D721Med (cell line): ENCODE measurements at places on chromosomes 12 and 14.

DNA sequence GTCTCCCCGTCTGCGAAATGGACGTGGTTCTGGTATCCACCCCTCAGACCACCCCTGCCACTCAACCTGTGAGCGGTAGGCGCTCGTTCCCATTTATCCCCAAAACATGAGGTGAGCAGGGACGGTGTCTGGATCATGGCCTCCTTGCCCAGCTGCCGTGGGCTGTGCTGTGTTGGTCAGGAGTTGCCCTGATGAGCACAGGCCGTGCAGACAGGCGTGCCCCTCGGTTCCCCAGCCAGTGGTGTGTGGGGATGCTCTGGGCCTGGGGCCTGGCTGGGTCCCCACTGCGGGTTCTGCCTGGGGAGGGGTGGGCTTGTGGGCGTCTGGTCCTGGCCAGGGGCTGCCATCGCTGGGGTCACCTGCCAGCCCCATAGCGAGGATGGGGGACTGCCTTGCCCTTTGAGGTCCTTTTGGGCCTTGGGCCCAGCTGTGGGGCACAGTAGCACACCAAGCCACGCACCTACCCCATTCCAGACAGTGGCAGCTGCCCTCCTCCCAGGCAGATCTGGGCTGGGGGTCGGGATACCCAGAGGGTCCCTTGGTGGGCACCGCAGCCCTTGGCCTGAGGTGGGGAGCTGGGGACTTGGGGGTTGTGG, 11.3 kb upstream of the PUS1 start:
- no peak for DNase-seq

DNA sequence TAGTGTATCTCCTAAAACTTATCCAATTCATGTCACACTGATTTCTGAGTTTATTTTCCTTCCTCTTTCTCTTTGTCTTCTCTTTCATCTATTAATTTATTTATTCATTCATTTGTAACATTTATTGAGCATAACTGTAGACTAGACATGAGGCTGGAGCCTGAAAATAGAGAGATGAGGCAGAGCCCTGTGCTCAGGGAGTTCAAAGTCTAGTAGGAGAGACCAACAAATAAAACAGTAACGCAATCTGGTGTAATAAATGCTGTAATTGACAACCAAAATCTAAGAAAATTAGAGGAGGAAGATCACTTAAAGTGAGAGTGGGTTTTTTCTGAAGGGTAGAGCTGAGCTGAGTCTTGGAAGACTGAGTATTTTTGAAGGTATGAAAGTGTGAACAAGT, 87.5 kb downstream of the POLR3B start:
- DNase-seq: no peak

- DNase-seq: no peak
Measured at GRCh38 chr12:131980263-131980662, 30.5 kb downstream of the EP400 start.

GRCh38 chr12:64252681-64253080, 30.6 kb upstream of the KICS2 start:
- no peak for DNase-seq

DNA sequence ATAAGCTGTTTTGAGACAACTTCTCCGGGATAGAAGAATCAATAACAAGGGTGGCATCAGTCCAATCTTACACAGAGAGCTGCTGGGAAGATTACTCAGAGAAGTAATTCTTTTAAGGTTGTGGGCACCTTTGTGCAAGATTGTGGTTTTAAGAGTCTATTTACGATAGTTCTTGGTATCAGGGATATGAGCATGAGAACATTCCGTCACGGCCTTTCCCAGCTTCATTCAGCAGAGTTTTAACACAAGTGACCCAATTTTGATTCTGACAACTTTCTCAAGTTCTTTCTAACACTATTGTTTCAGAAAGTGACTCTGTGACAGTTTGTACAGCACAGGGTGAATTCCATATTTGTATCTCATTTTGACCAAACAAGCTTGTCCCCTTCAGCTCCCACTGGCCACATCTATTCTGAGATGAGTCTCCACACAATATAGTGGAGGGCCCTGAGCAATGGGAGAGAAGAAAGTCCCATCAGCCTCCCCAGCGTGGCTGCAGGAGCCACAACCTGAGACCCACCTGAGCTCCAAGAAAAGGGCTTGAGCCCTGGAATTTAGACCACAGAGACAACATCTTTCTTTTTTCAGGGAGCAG, 869.2 kb downstream of the TMEM121 start:
- no peak for DNase-seq

DNA sequence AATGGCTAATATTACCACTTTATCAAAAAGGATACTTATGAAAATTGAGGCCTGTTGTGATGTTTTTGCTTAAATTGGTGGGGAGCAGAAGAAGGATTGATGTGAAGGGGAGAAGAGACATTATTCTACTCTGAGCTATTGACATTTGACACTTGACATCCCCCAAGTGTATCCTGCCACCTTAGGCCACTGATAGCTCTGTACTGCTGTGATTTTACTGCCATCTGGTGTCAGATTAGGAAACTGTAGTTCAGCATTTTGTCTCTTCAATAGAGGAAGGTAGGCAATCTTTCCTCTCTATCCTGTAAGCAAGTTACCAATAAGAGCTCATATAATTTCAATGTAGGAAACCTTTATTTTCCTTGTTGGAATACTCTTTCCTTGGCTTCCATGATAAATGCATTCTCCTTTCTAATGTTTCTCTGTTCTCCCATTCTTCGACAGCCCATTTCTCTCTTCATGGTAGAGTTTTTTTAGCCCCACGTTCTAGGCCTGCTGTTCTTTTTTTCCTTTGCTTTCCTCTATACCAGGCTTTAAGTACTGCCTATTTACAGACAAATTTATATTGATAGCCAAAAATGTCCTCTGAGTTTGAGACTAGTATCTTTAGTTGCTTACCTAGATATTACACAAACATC, 46.3 kb downstream of the PPHLN1 start:
- no peak for DNase-seq
